ENCODE measurements at places on chromosomes 7 and 10. TPM values are rescaled to one million over a fixed set of nuclear protein-coding genes. Genes with fewer than 3 reads are reported as not detected.

DNA sequence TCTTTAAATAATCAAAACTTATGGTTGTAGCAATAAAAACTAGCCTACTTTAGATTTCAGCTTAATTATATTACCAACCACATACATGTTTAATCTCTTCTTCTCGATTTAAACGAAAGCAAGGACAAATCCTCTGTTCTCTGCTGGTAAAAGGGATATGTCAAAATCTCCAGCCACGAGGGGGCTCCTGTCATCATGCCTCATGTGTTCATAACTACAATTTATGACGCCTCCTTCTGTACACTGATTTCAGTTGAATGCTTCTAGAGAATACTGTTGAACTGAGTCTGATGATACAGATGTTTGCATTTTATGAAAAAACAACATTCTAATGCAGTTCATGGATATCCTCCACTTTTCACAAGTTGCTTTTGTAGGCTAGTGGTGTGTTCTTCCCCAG, 220.0 kb upstream of the DPP6 start:
- no peak for DNase-seq

GRCh38 chr7:123741940-123742339, 6.9 kb downstream of the WASL start:
- DNase-seq, result no peak

DNA sequence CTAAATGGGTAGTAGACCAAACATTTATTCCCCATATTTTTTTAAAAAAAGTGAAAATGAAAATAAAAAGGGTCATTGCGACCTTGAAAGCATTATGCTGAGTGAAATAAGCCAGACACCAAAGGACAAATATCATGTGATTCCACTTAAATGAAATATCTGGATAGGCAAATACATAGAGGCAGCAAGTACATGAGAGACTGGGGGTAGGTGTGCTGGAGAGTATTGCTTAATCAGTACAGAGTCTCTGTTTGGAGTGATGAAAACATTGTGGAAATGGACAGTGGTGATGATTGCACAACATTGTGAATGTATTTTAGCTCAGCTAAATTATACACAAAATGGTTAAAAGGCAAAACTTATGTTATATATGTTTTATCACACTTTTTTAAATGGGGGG, 169.4 kb downstream of the AKR1D1 start:
- no peak for DNase-seq

ZNF736 gene
- 4.1 TPM for total RNA-seq

DNA sequence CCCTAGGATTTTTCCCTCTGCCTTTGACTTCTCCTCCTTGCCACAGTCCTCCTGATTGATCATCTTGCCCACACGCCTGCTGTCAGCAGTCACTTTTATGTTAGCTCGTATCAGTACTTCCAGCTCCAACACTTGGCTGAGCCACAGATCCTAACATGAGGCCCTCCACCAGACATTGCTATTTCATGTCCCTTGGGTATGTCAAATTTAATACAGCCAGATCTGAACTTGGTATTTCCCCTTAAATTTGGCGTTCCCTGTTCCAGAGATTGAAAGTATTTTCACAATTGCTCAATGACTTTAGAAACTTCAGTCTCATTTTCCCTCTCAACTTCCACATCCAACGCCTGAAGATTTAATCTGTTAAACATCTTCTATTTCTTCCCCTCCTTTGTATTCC, 140.4 kb downstream of the RNLS start:
- no peak for DNase-seq

DNA sequence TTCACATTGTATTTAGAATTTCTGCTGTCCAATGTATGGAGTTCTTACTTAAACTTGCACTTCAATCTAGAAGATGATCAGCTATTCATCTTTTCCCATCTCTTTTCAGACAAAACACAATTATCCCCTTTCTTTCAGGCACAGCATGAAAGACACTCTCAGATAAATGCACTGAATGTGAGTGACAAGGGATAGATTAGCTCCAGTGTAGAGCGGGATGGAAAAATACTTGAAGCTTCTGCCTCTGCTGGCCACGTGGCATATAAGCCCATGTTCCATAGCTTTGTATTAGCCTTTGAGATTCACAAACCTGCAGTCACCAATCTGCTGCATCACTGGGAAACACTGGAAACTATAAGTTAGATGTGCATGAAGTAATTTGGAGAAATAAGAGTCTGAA, 162.2 kb upstream of the FAM3C start:
- DNase-seq, result no peak

AOAH gene
- 1.9 TPM for total RNA-seq

- no peak for DNase-seq
Observed at GRCh38 chr7:144738708-144739314, 97.0 kb downstream of the TPK1 start.

DNA sequence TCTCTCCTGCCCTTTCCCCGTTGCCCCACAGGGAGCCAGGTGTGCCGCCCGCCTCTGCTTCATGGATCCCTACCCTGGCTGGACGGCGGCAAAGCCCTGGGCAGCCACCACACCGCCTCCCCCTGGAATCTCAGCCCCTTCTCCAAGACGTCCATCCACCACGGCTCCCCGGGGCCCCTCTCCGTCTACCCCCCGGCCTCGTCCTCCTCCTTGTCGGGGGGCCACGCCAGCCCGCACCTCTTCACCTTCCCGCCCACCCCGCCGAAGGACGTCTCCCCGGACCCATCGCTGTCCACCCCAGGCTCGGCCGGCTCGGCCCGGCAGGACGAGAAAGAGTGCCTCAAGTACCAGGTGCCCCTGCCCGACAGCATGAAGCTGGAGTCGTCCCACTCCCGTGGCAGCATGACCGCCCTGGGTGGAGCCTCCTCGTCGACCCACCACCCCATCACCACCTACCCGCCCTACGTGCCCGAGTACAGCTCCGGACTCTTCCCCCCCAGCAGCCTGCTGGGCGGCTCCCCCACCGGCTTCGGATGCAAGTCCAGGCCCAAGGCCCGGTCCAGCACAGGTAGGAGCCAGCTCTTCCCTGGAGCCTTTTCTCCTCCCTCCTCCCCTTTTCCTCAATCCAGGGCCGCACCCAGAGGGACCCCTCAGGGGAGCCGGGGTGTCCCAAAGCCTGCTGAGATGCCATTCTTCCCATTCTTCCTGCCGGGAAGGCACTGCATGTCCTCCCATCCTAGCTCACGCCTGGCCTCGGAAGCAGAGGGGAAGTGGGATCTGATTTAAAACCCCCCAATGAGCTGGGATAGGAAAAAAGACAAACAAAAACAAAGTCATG, 4.0 kb downstream of the GATA3 start:
- DNase-seq, result no peak

- DNase-seq, result no peak
Observed at GRCh38 chr7:97430006-97430405, 301.9 kb upstream of the TAC1 start.

GRCh38 chr10:129029051-129029450, 438.0 kb upstream of the MGMT start:
- DNase-seq, result no peak

RSPH10B2 gene
- not detected for total RNA-seq

DNA sequence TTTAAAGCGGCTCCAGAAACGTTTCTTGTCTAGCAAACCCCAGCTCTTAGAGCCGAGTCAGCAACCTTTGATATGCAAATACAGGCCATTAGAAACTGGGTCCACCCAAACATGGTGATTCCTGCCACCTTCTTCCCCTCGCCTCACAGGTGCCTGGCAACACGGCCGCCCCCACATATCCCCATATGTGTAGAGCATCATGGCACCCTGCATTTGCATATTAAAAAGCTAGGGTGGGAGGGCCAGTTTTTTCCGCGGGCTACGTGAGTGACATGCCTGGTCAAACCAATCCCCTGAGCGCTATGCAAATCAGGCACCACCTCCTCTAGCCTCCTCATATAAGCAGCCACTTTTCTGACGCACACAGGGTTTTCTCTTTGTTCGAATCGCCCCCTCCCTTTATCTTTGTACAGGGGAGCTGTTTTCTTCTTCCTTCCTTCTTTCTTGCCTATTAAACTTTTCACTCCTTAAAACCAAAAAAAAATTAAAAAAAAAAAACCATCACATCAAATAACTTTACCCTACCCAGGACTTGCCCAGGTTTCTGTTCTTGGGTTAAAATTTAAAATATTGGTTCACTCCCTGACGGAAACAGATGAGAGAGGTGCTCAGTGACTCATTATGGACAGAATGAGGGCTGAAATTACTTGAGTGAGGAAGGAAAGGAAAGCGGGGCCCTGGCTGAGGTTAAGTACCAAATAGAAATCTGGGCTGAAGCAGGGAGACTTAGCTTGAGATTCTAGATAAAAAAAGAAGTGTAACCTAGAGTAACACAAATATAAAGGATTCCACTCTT, 59.8 kb downstream of the COA1 start:
- DNase-seq, result no peak

CFAP43 gene
- not detected for total RNA-seq

DNA sequence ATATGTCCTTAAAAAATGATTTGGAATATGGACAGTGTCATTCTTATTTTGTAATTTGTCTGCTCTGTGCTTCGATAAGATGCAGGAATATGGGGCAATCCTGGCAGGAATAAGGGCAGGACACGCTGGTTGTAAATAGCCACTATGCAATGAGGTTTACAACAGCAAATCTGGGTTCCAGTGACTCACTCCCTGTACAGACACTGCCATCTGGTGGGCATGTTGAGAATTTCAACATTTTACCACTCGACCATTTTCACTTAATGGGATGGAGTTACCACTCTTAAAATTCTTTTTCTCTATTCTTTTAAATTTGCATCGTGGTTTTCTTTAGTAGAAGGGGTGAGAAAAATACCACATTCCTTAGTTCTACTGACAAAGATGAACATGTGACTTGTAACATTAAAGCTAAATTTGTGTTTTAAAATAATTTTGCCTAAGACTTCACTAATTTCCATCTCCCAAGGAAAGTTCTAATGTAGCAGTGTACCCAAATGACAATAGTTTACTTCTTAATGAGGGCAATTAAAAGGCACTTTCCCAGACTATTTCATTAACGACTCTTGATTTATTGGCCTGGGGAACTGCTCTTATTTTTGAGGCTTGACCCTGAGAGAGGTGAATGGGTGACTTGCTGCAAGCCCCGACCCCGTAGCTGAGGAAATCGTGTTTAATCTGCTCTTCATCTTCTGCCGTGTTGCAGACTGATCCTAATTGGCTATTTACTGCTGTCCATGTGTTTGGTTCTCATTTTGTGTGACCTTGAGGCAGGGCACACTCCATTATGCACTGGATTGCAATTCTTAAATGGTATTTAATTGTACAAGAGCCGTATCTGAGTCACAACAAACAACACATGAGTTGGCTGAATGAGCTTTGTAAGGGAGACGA, 173.6 kb upstream of the IMMP2L start:
- DNase-seq, result no peak

DNA sequence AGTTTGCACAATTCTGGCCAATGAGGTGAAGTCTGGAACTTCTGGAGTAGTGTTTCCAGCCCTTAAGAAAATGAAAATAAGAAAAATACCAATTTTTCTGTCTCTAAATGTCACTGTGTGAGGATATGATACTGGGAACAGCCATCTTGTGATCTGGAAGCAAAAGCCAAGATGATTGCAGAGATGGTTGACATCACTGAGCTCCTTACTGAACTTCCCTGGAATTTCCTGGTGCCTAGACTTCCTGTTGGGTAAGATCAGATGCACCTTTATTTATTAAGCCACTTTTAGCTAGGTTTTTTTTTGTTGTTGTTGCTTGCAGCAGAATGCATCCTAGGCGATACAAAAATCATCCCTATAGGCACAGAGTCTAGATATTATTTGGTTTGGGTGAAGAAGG, 27.3 kb upstream of the INHBA start:
- DNase-seq, result no peak

GRCh38 chr7:150372271-150373048, 3.8 kb downstream of the REPIN1 start:
- no peak for DNase-seq

DNA sequence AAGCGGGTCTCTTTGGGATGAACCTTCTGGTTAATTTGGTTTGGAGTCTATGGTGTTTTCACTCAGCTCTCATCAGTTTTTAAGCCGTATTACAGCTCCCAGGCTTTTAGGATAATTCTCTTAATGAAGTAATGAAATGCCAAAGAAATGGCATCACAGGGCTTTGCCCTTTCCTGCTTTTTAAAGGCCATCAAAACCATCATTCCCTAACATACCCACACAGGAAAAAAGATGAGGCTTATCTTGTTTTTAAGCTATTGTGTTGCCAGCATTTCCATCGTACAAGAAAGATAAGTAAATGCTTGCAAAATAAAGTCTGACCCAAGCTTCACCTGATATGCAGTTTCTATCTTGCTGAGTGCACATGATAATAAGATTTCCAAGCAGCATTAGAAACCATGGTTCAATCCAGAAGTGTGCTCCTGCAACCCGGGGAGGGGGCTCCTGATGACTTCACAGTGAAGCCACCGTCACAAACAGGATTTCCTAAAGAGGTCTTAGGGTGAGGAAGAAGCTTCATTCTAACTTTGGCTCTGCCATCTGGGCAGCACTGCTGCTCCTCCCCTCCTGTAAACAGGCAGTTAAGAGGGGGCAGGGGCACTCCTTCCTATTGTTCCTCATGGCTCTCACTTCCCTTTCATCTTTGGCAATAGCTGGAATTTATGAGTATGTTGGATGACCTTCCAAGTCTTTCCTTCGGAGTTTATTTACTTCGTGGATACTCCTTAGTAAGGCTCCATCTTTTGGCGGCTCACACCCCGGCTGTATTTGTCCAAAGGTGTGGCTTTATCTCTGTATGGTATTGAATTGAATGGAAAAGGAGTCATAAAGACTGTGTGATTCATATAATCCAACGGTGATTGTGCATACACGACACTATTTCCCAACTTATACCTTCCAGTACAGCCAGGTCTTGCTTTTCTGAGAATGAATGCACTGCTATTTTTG, 55.2 kb upstream of the FAM133B start:
- no peak for DNase-seq

Measured in left ventricle myocardium inferior (tissue), 1 donor.